ENCODE measurements at places on chromosomes 5 and 9. TPM values are rescaled to one million over a fixed set of nuclear protein-coding genes. Genes with fewer than 3 reads are reported as not detected.

Gene PCDHA4
- not detected for polyA plus RNA-seq

Gene HTR4
- polyA plus RNA-seq, result not detected

DNA sequence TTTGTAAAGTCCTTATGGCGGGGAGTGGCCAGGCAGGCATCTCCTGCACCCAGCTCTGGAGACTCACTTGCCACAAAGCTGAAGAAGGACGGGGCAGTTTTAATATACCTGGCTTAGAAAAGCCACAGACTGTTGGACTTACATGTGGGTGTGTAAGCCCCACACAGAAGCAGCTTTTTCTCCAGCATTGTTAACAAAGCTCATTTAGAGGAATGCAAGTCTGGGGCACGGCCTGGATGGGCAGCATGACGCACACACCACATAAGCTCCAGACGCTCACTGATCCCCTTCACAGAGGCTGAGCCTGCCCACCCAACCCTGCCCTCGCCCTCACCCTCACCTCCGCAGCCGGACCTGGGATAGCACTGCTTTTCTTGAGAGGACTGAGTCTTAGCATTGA, 58.0 kb upstream of the PDE8B start:
- H3K4me1 ChIP-seq, result no peaks in the 10 kb centered on the region
- peaks cover 7% of the 10 kb centered on the region for H3K27me3 ChIP-seq
- H3K4me3 ChIP-seq, result no peak overlapping the region
- no peaks in the 10 kb centered on the region for H3K36me3 ChIP-seq
- no peak for DNase-seq

Gene SPATA31C1
- polyA plus RNA-seq, result not detected

- peaks cover 18% of the 10 kb centered on the region for H3K27me3 ChIP-seq
- no peaks in the 10 kb centered on the region for H3K36me3 ChIP-seq
- no peak overlapping the region for H3K27ac ChIP-seq
- no peak overlapping the region for H3K4me3 ChIP-seq
- no peaks in the 10 kb centered on the region for H3K4me1 ChIP-seq
These were observed 5.7 kb upstream of the OLFM1 start for GRCh38 chr9:135081731-135082130.

Gene PCDHB16
- polyA plus RNA-seq, result not detected

Gene PCDHB3
- polyA plus RNA-seq, result not detected

Gene ELOVL7
- polyA plus RNA-seq, result not detected

GRCh38 chr5:7763621-7764072, 87.3 kb downstream of the CFAP90 start:
- H3K36me3 ChIP-seq, result no peaks in the 10 kb centered on the region
- no peak overlapping the region for H3K27ac ChIP-seq
- no peaks in the 10 kb centered on the region for H3K4me1 ChIP-seq
- no peak overlapping the region for H3K4me3 ChIP-seq

DNA sequence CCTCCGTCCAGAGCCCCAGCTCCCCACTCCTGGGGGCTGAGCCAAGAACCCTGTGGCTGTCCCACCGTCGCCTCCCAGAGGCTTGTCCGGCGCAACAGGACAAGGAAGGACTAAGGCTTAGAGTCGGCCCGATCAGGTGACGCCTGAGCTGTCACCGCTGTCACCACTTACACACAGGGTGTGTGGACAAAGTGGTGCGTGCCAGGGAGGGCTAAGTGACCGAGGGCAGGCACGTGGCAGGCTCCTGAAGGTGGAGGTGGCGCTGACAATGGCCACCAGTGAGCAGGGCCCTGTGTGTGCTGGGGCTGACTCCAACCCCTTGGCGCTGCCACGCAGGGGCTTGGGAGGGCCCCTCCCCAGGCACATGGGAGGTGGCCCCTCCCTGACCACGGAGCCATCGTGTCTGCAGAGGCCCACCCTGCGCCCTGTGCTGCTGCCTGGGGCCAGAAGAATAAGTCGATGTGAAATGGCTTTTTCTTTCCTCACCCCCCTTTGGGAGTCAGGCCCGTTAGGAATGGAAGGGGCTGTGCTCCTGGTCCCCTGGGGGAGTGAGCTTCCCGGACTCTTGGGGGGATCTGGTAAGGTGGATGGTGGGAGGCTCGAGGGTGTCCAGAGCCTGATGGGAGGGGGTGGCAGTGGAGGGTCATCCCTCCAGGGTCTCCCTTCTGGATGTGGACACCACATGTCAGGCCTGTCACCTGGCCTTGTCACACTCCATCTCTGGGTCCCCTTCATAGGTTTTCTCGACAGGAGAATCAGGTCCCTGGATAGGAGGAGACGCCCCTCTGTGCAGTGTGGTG, 2.6 kb upstream of the GPSM1 start:
- no peak overlapping the region for H3K4me3 ChIP-seq
- H3K36me3 ChIP-seq, result no peaks in the 10 kb centered on the region

- no peak for DNase-seq
- no peaks in the 10 kb centered on the region for H3K4me1 ChIP-seq
- H3K27ac ChIP-seq, result no peak overlapping the region
- H3K4me3 ChIP-seq, result no peak overlapping the region
- peaks cover 5% of the 10 kb centered on the region for H3K27me3 ChIP-seq
These were observed 5.3 kb downstream of the SLC36A3 start for GRCh38 chr5:151298063-151298855.

GRCh38 chr9:437574-438001, 222.9 kb downstream of the DOCK8 start:
- peaks cover 45% of the 10 kb centered on the region for H3K36me3 ChIP-seq
- no peak overlapping the region for H3K4me3 ChIP-seq
- H3K27me3 ChIP-seq, result no peaks in the 10 kb centered on the region

Gene ARL10
- polyA plus RNA-seq, result 0.02 TPM

DNA sequence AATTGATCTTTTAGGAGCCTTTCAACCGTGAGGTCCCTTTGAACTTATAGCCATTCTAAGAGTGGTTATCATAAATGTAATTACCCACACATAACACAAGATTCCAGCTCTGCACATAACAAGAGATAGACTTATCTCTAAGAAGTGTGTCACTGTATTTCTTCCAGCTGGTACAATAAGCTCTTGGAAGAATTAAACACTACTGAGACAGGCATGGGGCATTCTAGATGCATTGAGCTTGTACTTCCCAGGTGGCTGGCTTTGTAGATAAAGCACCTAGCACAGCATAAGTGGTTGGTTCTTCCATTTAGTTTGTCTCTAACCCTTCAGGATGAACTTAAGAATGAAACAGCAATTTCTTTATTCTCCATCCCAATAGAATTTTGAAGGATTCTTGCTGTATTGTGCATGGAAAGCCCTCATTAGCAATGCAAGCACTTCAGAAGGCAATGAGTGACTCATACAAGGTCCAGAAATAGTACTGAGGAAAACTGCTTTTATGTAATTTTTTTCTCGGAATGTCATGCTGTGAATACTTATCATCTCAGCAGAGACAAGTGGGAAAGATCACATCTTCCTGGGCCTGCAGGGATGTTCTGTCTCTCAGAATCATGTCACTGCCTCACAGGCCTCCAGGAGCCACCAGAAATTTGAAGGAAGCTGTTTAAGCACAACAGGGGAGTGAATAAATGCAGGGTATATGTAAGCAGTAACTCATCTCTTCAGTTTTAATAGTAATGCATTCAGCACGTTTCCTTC, 91.1 kb upstream of the CD180 start:
- no peak overlapping the region for H3K27ac ChIP-seq
- H3K36me3 ChIP-seq, result no peaks in the 10 kb centered on the region
- H3K4me3 ChIP-seq, result no peak overlapping the region
- peaks cover 4% of the 10 kb centered on the region for H3K27me3 ChIP-seq
- no peak for DNase-seq
- peaks cover 3% of the 10 kb centered on the region for H3K4me1 ChIP-seq

DNA sequence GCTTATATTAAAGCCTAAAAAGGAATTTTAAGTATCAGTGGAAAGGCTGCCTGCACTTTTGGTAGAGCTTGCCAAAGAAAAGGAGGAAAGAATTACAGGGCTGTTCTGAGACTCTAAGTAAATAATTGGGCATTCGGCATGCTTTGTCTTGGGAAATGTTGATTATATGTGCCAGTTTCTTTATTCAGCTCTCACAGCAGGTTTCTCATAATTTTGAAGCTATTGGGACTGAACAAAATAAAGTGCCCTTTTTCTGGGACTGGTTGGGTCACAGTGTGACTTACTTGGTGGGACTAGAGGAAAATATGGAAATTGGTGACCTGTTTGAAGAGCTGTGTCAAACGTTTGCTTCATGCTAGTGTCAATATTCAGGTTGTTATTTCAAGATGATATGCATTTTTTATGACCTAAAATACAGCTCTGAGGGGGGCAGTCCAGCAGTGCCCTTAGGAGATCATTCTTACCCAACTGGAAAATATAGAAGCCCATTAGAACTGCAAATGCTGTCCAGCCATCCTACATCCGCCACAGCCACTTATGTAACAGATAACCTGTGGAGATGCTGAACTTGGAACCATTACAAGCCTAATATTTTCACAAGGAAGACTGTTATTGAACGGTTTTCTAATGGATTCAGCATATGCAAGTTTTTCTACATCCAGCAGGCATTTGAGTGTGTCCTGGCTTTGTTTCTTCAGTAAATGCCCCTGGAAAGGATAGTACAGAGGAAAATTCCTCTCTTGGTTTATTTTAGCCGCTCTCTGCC, 122.4 kb downstream of the SNCAIP start:
- no peaks in the 10 kb centered on the region for H3K36me3 ChIP-seq
- H3K27ac ChIP-seq, result no peak overlapping the region
- no peaks in the 10 kb centered on the region for H3K4me1 ChIP-seq
- no peaks in the 10 kb centered on the region for H3K27me3 ChIP-seq
- DNase-seq, result no peak

DNA sequence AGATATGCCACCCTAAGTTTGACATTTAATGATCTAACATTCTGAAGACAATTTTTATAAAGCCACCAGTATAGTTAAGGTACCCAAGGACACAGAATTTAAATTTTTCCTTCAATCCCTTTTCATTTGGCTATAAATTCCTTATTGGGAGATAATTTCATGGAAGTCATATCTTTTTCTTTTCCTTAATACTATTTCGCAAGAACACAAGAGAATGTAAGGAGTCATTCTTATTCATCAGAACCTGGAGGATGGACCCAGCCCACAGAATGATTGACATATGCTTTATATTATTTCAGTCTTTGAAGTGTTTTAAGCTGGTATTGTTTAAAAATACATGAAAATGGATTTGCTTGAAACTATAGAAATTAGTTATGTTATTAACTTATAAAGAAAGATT, 79.6 kb downstream of the DROSHA start:
- no peak for DNase-seq
- H3K27ac ChIP-seq, result no peak overlapping the region
- no peak overlapping the region for H3K4me3 ChIP-seq
- peaks cover 45% of the 10 kb centered on the region for H3K36me3 ChIP-seq
- H3K27me3 ChIP-seq, result no peaks in the 10 kb centered on the region
